NCI-H446 (cell line): ENCODE measurements at places on chromosomes 7 and 10.

DNA sequence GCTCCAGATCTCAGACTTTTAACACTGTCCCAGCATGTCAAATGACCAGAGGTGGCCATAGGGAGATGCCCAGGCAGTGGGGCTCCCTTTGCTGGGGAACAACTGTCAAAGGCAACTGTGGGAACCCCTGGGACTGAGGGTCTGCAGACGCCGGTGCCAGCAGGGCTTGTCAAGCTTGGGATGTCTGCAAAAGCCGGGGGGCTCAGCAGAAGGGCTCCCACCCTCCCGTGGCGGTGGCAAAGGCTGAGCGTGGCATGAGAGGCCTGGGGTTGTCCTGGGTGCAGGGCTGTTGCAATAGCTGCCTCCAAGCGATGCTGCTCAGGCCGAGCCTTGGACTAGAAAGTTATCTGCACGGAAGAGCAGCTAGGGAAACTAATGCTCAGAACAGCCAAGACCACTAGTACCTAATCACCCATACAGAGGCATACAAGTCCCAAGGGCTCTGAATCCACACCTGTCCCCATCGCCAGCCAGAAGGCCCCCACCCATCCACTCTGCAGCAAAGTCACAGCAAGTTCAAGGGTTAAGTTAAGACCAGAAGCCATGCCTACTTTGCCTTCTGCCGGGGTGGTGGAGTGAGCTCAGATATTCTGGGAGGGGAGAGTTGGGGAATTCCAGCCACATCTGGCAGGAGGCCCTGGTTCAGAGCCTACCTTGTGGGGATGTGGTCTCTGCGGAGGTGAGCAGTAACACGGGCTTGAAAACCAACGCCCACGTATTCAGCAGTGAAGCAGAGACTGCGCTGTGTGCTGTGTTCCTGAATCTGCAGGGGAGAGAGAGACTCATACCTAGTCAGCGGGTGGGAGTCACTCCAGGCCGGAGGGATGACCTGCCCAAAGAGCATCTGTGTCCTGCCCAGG is 4.6 kb downstream of the SH2B2 start:
- no peak for DNase-seq

- DNase-seq: no peak
Measured at GRCh38 chr7:51444936-51445335, 128.3 kb upstream of the COBL start.

DNA sequence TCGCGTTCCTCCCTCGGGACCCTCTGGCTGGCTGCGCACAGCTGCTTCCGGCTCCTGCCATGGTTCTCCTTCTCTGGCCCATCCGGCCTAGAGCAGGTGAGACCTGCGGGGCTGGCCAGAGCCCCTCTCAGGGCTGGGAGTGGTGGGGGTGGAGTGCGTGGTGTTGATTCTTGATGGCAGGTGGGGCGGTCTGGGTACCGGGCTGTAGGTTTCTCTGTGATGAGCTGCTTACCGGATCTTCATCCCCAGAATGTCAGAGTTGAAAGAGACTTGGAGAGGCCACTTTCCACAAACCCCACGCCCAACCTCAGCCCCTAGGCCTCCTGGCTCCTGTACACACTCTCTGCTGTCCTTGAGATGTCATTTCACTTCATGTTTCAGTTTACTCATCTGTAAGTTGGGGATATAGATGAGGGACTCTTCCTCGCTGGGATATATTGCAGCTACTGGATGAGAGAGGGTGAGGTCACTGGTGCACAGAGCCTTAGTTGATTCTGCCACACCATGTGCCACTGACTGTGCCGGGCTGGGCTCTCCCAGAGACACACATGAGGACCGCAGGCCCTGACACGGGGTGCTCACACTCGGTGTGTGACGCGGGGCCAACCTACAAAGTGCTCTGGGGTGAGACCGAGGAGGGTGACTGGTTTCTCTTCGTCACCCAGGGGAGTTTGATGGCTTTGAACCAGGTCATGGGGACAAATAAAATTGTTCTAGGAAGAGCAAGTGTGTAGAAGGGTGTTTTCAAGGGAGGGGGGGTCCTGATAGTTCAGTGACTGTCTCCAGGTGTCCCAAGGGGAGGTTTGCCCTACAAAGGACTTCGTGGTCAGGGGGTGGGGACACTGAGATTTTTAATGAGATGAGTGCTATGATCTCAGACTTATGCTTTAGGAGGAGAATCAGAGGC is 29.5 kb downstream of the ZNF775 start:
- DNase-seq: no peak

DNA sequence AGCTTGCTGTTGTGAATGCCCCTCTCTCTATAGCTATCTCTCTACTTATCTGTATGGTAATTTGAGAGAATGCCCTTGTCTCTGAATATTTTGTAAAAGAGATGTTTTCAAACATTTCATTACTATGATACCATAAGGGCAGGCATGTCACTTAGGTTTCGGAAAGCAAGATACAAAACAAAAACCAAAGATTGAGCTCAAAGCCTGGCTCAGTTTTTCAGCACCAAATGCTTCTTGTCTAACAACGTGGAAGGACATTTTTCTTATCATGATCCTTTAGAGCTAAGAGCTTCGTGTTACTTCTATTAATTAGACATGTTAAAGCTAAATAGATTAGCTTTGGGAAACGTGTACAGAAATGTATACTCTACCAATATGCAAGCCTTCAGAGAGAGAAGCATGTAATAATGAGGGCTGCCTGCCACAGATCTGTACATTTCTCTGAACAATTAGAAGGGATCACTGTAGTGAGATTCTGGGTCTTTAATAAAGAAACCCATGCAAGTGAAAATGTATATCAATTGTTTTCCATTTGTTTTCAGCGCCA is 148.9 kb downstream of the ARID5B start:
- no peak for DNase-seq

DNA sequence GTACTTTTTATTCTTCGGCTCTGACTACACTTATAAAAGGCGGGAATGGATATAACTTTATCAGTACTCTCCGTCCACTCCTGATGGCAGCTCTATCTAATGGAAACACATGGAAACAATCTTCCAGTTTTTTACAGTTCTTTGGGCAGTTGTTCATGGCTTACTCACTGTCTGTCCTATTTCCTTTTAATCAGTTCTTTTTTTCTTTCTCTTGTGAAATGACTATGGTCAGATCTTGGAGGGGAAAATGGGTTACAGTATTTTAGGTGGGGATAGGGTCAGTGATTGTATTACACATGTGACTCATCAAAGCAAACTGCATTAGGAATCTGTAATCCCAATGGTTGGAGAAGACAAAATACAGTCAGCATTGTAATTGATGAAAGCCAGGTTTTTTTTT is 112.4 kb downstream of the BICC1 start:
- no peak for DNase-seq

- DNase-seq: no peak
Measured at GRCh38 chr10:90031776-90032175, 330.4 kb downstream of the KIF20B start.
